ENCODE measurements at places on chromosomes 5 and 9.
A peak's percentile ranks its signal among the peaks of the same experiment; 100 is the strongest.

DNA sequence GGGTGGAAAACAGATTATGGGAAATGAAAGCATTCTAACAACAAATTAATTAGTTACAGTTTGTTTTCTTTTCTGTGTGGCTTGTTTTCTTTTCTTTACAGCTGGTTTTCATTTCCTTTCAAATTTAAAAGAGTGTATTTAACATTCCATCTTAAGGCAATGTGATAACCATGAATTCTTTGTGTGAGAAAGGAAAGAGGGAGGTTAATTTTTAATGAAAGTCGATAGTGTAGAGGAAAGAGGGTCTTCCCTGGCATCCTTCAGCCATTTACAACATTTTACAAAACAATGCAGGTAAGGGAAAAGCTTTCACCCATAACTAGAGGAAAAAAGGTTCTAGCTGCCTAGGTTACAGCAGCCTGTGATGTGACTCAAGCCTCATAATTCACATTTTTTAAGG, 43.9 kb upstream of the IL33 start:
- no peak for DNase-seq

- DNase-seq, result no peak
Measured at GRCh38 chr5:31990701-31991110, 183.4 kb downstream of the GOLPH3 start.

DNA sequence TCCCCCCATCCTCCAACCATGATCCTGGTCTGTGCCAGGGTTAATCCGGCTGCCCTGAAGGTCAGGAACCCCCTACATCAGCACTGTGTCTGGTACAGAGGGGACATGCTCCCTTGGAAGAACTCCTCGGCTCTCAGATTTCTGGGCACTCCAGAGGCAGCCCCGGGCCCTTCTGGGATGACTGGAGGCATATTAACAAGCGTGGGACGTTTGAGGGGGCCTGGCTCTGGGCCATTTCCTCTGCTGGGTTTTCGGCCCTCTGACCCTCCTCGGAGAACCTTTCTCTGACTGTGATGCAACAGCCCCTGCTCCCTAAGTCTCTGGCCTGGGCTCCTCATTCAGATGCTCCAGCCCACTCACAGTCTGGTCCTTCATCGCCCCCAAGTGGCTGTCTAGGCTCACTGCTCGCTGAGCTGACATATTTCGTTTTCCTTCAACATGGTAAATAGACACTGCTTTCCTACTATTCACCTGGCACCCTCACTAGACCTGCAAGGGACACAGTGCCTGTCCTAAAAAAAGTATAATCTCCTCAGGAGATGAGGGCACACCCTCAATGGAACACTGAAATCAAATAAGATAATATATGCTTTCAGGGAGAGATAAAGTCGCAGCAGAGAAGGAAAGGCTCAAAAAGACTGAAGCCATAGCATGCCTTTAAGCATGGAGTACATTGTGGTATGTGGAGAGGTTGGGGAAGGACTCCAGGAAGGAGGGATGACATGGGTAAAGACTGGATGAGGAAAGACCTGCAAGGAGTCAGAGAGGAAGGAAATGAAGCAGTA, 404.7 kb upstream of the TRPC7 start:
- no peak for DNase-seq

GRCh38 chr5:6003040-6003825, 375.1 kb downstream of the MED10 start:
- no peak for DNase-seq

- DNase-seq, result no peak
Measured at GRCh38 chr5:171478946-171479775, 59.7 kb downstream of the FGF18 start.

DNA sequence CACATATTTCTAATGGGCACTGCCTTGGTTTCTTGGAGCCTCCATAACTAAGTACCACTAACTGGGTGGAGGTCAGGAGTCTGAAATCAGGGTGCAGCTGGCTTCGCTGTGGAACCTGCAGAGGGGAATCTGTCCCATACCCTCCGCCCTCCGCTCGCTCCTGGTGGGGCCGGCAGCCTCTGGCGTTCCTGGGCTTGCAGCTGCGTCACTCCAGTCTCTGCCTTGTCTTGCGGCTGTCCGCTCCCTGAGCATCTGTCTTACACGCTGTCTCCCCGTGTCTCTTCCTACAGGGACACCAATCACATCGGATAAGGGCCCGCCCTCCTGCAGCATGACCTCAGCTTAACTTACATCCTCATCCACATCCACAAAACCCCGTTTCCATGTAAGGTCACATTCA, 45.4 kb downstream of the NTNG2 start:
- no peak for DNase-seq

- DNase-seq, result no peak
Measured at GRCh38 chr9:70962761-70963440, 158.5 kb downstream of the TRPM3 start.

DNA sequence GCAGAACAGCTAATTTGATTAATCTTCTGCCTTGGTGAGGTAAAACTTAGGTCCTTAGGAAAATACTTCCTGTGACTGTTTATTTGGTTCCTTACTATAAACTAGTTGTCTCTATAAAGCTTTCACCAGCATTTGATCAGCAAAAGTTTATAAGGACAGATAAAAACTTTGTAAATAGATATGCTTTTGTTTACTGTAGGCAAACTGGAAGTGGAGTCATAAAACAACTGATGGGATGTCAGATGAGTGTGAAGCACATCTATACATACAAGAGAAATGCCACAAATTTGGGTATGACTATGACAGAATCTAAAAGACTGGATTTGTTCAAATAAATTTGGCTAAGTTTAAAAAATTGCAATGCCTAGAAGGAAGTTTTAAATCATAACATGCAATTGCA, 5.5 kb downstream of the PTGER4 start:
- no peak for DNase-seq

GRCh38 chr5:146018514-146019375, 82.4 kb downstream of the SH3RF2 start:
- DNase-seq, result no peak

GRCh38 chr9:31612336-31613030, 772.0 kb upstream of the ACO1 start:
- no peak for DNase-seq

DNA sequence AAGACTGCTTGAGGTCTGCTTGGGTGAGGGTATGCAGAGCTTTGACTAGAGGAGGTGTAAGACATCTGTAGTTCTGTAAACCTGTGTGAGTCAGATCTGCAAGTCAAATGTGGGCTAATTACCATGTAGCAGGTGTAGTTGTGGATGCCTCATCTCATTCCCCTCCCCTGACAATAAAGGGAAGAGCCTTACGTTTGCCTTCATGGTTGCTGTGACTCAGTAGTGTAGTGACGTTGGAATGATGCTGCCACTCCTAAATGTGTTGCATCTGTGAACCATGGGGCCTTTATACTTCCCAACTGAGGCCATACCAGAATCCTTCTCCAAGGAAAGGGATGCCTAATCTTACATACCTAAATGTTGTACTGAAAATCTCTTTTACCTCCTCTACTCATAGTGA, 26.0 kb downstream of the PRDM6 start:
- no peak for DNase-seq

DNA sequence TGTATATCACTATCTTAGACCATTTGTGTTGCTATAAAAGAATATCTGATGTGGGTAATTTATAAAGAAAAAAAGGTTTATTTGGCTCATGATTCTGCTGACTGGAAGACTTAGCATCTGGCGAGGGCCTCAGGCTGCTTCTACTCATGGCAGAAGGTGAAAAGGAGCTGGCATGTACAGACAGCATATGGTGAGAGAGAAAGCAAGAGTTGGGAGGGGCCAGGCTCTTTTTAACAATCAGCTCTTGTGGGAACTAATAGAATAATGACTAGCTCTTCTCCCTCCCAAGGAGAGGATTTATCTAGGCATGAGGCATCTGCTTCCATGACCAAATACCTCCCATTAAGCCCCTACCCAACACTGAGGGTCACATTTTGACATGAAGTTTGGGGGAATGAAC, 130.2 kb upstream of the SV2C start:
- no peak for DNase-seq

GRCh38 chr5:14730881-14731280, 66.4 kb downstream of the OTULIN start:
- DNase-seq, result no peak

GRCh38 chr5:79512471-79513307, 1.2 kb downstream of the HOMER1 start:
- DNase-seq, result peak; percentile 2

GRCh38 chr9:134396258-134396742, 70.0 kb downstream of the RXRA start:
- peak; percentile 21 for DNase-seq

- no peak for DNase-seq
Measured at GRCh38 chr5:83177803-83178202, 100.5 kb downstream of the XRCC4 start.

GRCh38 chr9:107816561-107817021, 327.0 kb upstream of the KLF4 start:
- no peak for DNase-seq

DNA sequence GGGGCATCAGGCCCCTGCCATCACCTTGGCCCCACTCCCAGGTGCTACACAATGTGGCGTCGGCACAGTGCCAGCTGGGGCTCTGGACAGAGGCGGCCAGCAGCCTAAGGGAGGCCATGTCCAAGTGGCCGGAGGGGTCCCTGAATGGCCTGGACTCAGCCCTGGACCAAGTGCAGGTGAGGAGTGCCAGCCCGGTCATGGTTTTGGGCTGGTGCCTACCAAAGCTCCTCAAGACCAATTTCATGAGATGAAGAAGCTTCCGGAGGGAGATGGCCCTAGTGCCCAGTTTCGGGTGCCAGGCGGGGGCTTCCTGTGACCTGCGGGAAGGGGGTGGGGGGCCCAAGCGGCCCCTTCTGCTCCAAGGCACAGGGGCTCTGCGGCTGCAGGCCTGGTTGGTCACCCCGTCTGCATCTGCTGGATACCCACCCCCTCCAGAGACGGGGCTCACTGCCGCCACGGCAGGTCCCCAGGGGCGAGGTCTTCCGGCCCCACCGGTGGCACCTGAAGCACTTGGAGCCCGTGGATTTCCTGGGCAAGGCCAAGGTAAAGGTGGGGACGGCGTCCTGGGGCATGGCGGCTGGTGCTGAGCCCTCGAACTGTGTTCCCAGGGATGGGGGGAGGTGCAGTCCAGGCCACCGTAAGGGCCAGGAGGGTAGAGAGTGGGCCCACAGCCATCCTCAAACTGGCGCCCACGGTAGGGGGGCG, 5.8 kb downstream of the NOXA1 start:
- no peak for DNase-seq

DNA sequence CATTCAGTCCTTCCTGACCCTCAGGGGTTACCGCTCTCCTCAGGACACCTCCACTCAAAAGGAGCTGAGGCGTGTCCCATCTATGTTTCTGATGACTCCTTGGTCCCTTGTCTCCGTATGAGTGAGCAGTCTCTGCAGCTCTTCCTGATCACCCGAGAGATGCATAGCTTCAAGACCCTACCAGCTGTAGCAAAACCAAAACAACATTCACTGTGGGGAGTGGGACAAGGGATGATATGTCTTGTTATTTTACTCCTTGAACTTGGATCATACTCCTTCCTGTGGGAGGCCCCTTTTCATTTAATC, 14.4 kb downstream of the GLDC start:
- DNase-seq, result no peak

GRCh38 chr5:100026606-100027005, 508.6 kb upstream of the FAM174A start:
- DNase-seq, result no peak

- no peak for DNase-seq
Measured at GRCh38 chr9:132008855-132009812, 70.5 kb downstream of the MED27 start.

- no peak for DNase-seq
Measured at GRCh38 chr9:4670591-4670990, 4.3 kb upstream of the SPATA6L start.

DNA sequence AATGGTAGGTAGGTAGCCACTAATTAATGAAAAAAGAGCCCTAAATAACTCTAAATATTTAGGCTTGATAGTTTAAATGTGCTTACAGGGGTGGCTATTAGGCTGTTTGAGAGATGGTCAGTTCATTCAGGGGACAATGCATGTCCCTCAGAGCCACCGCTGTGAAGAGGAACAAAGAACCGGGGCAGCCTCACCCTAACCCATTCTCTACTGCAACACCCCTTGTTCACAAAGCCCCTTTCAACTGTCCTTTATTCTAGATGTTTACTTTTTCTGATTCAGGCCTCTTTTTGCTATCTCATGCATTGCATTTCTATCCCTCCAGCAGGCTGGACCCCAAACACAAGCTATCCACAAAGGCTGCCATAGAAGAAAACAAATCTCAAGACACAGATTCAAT, 906.7 kb downstream of the NR2F1-AS1 start:
- DNase-seq, result no peak

DNA sequence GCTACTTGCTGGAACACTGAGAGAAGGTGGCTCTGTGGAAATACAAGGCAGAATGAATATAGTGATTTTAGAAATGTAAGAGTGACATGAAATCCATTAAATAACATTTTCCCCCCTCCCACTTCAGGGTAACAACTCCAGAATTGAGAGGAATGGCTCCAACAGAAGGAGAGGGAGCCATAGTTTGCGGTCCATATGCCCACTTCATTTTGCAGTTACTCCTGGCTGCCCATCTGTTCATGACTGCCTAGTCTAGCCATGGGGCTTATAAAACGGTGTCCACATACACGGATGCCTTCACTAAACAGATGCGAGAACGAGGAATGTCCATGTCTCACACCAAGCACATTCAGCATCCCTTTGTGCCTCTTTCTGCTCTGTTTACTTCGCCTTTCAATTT, 186.7 kb downstream of the TMEM38B start:
- no peak for DNase-seq

DNA sequence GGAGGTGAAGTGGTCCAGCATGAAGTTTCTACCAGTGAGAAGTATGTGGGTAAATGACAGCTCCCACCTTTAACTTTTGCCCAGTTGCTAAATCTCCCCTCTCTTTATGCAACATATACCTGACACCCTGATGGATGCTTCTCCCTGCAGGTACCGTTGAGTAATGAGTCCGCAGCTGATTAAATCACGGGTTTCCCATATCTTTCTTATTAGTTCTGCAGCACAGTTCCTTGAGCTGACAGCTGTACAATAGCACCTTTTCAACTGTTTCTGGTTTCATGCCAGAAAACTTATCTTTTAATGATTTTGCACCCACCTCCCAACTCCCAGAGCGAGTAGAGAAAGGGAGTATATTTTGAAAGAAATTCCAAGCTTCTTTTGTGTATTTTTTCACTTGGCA, 161.0 kb upstream of the TUT7 start:
- no peak for DNase-seq

DNA sequence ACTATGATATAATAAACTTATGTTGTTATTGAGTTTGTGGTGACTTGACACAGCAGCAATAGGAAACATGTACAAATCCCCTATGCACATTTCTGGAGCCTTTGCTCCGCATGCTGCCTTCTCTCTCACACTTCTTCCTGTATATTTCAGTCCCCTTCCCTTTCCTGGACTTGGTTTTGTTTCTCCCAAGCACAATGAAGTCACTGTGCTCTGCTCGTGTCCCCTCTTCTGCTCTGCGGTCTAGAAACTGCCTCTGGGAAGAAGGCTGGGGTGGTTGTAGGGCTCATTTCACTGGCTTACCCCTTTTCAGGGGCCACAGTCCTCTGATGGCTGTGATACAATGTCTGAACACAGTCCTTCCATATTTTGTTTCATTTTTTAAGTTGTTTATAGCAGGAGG, 15.7 kb upstream of the FGD3 start:
- DNase-seq, result no peak

GRCh38 chr9:22208846-22209585, 199.9 kb upstream of the CDKN2B start:
- DNase-seq, result no peak

Data from activated CD4-positive, alpha-beta T cell treated with anti-CD3 and anti-CD28 coated beads for 24 hours (primary cell).